Stimulated activated CD4-positive, alpha-beta T cell treated with anti-CD3 and anti-CD28 coated beads, Interleukin-15, amount 100 ng/mL, for 24 hours (primary cell): ENCODE measurements at places on chromosomes 4 and X.

GRCh38 chr4:1982124-1983052 is 26.4 kb downstream of the NELFA start:
- DNase-seq = no peak

DNA sequence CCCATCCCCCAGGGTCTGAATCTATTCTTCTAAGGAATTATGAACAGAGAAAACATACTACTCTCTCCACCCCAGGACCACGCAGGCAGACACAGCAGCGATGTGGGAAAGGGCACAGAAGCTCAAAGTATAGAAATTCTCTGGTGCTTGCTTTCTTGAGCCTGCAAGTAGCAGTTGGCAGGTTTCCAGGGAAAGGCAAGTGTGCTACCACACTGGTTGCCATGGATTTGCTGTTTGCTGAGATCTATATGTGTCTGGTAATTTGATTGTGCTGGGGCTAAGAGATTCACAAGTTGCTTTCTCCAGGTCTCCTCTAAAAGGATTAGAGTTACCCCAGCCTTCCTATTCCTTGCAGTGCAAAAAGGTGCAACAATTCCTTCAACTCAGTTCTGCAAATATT is 83.1 kb downstream of the GUCY2F start:
- no peak for DNase-seq

DNA sequence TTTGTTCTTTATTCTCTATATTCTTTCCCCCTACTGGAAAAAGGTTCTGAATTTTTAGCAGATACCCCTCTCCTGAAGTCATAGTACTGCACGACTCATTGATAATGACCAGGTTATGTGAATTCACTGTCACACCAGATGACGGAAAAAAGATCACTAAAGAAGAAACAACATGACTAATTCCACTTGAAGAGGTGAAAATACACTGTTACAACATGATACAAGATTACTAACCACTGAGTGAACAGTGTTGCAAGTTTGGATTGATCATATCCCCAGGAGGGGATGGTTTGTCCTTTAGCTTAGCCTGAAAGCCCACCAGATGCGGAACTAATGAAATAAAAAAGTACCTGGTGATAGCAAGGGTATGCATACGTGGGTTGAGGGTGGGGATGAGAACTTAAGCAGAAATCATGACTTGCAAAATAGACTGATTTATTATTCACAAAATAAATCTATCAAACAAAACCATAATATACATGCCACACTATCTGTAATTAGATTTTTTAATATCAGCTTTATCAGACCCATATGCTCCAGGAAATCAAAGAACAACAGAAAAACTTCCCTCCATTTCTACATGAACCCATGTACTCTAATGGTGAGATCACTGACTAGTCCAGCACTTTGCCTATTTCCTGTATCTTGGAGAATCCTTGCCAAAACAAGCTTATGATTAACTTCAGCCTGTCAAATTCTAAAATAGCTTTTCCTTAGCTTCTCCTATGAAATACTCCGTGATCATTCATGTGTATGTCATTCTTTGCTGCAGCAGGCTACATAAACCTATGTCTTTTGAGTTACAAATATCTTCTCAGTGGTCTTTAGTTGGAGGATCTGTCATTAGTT is 257.4 kb upstream of the AGA start:
- no peak for DNase-seq

DNA sequence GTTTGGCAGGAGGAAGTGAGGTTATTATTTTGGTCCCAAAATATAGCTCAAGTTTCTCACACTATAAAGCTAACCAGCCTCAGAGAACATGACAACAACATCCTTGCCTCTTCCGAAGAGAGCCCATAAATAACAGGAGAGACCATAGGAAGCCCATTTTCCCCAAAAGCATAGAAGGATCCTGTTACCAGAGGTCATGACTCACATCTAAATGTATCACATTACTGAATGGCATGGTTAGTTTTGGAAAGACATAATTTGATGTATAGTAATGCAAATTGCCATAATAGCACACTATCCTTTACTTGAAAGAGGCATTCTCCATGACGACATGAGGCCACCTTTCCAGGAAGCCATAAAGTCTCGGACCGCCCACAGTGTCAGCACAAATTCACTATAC is 238.8 kb upstream of the GRIA3 start:
- DNase-seq = no peak

- no peak for DNase-seq
These were observed 428.4 kb downstream of the AFF2 start for GRCh38 chrX:148928811-148929210.

DNA sequence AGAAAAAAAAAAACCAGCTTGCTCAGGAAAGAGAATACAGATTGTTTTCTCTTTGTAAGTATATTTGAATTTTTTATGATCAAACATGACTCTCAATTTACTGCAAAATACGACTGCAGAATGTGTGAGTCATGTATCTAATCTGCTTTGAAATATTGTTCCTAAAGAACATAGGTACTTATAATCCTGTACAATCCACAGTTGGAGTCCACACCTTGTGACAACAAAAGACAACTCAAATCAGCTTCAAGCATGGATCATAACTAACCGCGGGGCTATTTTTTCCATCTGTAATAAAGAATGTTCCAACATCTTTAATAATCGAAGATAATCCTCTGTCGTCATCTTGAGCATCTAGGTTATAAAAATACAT is 77.8 kb upstream of the STIM2 start:
- DNase-seq = no peak

GRCh38 chr4:84971319-84971932 is 4.9 kb upstream of the WDFY3 start:
- no peak for DNase-seq

- DNase-seq = no peak
These were observed 89.7 kb downstream of the TMEM131L start for GRCh38 chr4:153555730-153556434.

- no peak for DNase-seq
These were observed 73.5 kb upstream of the FHDC1 start for GRCh38 chr4:152862608-152863007.

DNA sequence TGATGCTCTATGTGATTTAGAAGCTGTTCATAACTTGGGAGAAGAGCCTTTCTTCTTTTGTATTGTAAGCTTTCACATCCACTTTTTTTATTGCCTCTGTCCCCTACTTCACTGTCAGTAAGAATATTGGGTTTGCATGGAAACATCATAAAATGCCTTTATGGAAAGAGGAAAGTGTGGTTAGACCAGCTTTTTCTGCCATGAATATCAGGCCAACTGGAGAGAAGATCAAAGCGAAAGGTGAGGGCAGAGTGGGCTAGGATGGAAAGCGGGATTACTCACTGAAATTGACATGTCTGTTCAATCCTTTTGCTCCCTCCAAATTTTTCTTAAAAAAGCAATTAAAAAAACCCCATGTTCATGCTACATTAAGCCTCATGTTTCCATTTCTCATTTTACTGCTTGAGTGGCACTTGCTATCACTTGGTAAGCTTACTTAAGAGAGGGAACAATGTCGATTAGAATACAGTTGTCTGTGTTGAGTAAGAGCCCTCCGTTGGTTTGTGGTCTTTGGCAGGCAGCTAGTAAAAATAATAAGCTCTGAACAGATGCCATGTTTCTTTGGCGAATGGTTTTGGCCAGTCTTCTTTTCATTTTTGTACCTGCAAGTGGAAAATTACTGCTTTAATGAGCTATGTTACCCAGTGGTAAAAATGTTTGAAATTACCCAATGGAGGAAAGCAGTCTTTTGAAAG is 35.9 kb downstream of the SUPT20HL1 start:
- DNase-seq = no peak

GRCh38 chrX:110806145-110806544 is 10.5 kb upstream of the CHRDL1 start:
- DNase-seq = no peak

GRCh38 chr4:133355633-133356032 is 206.5 kb downstream of the PCDH10 start:
- no peak for DNase-seq
